ENCODE measurements at places on chromosomes 7 and 10.

- DNase-seq, result no peak
These were observed 765.3 kb downstream of the REEP3 start for GRCh38 chr10:64286533-64286932.

GRCh38 chr7:128425850-128426249 lies 16.1 kb upstream of the IMPDH1 start:
- DNase-seq, result no peak

DNA sequence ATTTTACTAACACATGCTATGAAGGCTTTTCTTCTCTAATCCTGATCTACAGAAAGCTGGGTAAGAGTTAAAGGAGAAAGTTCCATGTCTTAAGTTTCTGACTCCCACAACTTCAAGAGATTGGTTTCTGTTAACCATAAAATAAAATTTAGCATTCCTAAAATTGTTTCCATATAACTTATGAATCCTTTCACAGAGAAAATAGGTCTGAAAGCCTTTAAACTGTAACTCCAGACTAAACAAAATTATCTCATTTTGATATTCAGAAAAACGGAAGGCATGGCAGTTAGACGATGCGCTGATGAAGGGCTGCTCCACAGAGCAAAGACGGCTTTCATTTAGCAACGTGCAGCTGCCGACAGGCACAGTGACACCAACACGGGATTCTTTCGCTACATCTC lies 133.3 kb downstream of the SLC25A13 start:
- no peak for DNase-seq

DNA sequence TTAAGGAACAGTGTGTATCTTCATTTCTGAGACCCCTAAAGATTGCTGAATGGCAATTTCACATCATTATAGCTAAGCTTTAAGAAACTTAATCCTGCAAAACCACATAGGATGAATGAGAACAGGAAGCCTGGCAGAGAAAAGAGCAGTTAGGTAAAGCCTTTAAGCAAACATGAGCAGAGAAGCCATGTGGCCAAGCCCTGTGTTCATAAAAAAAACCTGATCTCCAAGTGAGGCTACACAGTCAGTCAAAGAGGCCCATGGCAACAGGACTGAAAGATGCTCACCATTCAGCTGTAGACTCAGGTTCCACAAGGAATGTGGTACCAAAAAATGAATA lies 9.3 kb downstream of the LIPA start:
- no peak for DNase-seq

DNA sequence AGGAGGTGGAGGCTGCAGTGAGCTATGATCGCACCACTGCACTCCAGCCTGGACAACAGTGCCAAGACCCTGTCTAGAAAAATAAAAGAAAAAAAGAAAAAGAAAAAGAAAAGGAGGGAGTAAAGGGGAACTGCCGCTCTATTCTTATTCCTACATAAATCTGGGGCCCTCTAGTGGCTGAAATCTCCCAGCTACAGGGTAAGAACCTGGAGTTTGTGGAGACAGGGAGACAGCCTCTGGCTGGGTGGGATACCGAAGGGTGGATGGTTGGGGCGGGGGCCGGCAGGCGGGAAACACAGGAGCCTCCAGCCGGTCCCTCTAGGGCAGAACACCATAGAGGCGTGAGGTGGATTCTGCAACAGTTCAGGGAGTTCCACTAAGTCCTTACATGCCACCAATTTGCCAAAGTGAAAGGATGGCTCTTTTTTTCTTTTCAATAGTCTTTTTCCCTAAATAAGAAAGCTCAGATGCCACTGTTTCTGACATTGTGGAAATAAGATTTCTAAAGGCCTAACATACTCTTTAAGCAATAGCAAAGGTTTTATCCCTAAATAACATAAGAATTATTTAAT lies 117.3 kb downstream of the SVIL start:
- DNase-seq, result no peak

GRCh38 chr10:79322616-79323543 lies 24.4 kb upstream of the PPIF start:
- DNase-seq, result peak; percentile 68

DNA sequence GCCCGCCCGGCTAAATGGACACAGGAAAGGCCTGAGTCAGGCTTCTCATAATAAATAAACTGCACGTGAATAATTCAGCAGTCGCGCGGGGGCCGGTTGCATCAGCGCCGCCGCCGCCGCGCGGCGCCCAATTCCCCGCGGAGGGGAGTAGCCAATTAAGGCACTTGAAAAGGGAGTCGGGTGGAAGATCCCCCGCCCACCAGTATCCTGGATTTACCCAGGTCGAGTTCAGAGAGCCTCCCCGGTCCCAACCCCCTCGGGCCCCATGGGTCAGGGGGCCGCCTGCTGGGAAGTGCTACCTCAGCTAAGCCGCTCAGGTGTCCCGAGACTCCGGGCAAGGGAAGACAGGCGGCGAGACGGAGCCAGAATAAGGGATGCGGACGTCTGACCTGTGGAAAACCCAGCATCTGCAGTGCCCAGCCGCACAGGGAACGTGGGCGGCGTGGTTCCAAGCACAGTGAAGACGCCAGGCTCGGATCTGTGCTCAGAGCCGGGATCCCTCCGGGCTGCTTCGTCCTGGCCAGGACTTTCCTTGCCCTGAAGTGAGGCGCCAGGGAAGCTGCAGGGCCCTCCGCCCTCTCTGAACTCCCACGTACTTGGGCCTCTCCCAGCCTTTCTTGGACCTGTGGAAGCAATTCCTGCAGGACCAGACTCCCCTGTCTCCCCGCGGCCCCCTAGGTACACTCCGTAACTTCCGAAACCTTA lies 7.3 kb upstream of the LBX1 start:
- DNase-seq, result no peak

DNA sequence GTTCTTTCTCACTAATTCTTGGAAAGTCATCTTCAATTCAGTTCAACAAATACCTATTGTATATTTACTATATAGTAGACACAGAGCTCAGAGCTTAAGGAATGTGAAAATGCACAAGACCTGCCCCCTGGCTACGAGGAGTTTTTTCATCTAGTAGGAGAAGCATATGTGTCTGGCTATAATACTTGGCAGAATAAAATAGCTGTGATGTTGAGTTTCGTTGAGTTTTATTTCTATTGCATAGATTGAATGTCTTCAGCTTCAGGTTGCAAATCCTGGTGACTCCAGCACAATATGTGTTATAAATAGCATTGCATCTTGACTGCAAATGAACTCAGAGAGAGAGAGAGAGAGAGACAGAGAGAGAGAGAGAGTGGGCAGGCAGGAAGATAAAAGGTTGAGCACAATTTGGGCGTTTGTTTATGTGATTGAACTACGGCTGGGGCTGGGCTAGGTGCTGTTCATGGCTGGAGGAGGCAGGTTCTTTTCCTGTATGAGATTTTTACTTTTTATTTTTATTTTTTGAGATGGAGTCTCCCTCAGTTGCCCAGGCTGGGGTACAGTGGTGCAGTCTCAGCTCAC lies 229.6 kb downstream of the GALNT17 start:
- DNase-seq, result no peak

GRCh38 chr10:3538656-3539531 lies 246.1 kb downstream of the KLF6 start:
- no peak for DNase-seq

- DNase-seq, result no peak
These were observed 2.1 kb downstream of the FAM170B start for GRCh38 chr10:49131507-49132361.

DNA sequence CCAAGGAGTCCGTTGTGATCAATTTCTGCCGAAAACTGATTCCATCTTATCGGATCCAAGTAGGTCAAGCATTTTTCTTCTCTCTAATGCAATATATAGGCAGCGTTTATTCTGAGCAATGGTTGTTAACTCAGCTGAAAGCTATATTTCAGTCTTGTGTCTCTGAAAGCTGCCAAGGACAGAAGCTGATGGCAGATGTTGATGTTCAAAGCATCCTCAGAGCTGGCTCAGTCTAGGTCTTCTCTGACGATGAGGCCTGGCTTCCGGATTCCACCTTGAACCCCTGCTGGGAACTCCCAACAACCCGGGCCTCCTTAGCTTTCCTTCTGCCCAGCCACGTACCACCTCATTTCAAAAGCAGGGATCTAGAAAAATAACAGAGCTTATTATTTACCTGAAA lies 863.6 kb downstream of the NRG3 start:
- no peak for DNase-seq

DNA sequence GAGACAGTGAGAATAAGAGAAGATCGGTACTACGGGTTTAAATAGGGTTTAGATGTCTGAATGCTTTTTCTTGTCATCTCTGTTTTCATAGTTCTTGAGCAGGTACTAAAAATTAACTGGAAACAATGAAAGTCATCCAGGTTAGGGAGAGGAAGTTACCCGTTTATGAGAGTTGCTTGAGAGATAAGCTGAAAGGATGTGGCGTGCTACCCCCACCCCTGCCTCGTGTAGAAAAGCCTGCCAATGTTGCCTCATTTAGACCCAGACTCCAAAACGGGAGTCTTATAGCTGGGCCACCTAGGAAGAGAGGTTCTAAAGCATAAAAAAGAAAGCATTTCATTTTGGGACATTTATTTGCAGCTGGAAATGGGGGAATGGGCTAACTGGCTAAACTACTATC lies 10.2 kb downstream of the AKR1C4 start:
- DNase-seq, result no peak

DNA sequence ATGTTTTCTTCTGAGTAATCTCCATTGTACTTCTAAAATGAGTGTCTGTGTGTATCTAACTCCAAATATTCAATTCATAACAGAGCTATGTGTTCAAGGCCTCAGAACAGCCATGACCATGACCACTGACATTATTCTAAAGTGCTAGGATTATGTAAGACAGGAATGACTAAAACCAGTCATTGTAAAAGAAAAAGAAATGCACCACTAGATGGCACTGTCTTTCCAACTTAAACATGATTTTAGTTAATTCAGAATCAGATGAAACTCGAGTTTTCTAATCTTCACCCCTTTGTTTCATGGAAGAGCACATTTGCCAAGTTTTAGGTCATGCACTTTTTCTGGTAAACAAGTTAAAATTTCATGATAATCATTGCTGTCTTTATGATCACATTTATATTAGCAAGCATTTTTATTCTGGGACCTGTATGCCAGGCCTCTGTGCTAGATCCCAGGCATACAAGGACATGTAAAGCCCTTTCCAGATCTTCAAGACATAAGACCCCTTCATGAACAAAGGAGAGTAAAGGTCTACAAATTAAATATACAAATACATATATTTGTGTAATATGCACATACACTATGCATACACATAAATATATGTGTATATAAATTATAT lies 26.1 kb upstream of the RSU1 start:
- DNase-seq, result no peak

- no peak for DNase-seq
These were observed 35.3 kb downstream of the BLNK start for GRCh38 chr10:96236090-96236478.

- no peak for DNase-seq
These were observed 15.0 kb upstream of the CXCL12 start for GRCh38 chr10:44399659-44400451.

DNA sequence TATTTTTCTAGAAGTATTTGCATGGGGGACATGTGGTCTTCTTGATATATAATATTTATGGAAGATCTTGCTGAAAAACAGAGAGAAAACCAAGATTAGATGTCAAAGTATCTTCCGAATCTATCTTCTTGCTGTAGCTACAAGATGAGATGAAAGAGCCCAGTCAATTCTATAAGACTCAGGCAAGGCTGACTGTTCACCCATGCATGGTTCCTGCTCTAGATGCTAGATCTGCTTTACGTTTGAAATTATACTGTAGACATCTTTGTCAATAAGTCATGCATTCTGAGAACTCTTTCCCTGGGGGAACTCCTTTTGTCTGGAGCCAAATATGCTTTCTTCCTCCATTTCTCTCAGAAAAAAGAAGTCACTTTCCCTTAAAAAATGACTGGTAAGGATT lies 1292.0 kb downstream of the XPNPEP1 start:
- no peak for DNase-seq

- no peak for DNase-seq
These were observed 140.1 kb downstream of the ETV1 start for GRCh38 chr7:13849163-13849892.

GRCh38 chr10:129932751-129933433 lies 31.2 kb downstream of the EBF3 start:
- no peak for DNase-seq

DNA sequence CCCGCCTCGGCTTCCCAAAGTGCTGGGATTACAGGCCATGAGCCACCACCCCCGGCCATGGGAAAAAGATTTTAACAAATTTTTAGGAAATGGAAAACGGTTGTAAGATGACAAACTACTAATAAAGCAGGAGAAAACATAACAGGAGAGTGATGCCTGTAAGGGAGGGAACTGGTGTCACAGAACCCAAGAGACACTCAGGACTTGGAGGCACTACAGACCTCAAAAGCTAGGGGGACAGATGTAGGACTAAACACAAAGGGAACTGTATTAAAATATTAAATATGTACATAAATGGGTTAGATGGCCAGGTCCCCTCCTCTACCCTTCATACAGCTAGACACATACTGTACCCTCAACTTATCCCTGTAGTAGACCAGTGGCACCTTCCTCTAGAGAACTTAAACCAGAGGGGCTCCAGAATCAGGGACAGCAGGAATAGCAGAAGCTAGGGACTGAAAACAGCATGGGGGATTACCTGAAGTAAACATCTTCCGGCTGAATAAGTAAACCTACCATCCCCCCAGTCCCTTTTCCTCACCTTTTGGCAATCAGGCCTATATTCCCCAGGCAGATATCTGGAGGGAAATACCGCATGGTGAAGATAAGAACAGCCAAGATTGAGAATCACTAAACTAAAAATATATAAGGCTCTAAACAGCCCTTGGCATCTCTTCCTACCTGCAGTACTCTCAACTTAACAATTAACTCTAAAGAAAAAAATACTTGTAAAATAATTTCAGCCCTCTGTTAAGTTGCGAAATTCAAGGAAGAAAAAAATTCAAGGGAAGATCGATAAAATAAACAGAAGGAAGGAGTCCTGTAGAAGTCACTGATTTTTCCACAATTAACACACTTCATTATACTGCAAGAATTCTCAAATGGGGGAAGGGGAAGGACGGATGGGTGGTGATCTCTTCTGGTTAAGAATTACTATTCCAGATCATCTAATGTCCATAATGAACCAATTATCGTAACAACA lies 15.5 kb downstream of the TM9SF3 start:
- no peak for DNase-seq

Data from activated CD8-positive, alpha-beta memory T cell treated with anti-CD3 and anti-CD28 coated beads for 1 hour (primary cell).